Nasal cavity respiratory epithelium epithelial cell of viscerocranial mucosa (primary cell): ENCODE measurements at places on chromosomes 12 and 14. TPM values are rescaled to one million over a fixed set of nuclear protein-coding genes. Genes with fewer than 3 reads are reported as not detected.

NPAS3 gene
- 1.6 TPM in 1 of 2 replicates, not detected in the other for total RNA-seq

CCDC198 gene
- total RNA-seq, result not detected in 2 replicates

BTBD7 gene
- total RNA-seq, result 30.4 and 32.1 TPM in 2 replicates

NUP37 gene
- 21.5 and 38.8 TPM in 2 replicates for total RNA-seq

EXD2 gene
- 24.9 and 26.7 TPM in 2 replicates for total RNA-seq
